EL (cell line): ENCODE measurements at places on chromosomes 4 and X.

DNA sequence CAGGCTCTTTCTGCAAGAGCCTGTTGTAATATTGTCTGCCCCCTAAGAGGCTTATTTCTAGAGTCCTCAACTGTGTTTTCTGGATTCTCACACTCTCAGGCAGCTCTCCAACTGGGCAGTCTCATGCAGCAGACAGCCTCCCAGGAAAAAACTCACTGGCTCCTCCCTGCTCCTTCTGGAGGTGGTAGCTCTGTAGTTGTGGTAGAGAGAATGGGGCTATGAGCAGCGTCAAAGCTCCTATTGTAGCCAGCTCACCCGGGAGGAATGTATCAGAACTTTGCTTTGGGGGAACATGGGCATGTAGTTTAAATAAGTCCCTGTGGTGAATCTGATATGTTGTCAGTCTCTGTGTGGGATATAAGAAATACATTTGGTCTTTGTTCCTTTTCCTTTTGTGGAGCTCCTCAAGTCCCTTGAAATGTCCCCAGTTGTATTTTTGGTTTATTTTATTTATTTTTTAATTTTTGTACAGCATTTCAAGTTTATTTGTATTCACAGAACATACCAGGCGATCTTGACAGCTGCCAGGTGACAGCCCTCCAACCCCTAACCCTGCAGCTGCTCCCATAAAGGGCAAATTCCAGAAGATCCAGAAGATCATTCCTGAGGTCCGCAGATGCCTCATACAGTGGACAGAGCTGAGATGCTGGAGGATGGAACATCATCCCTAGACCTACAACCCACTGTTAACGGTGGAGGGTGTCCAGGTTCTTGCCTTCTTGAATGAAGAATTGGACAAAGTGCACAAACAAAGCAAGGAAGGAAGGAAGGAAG, 45.7 kb downstream of the TRIM61 start:
- peak; percentile 66 for DNase-seq

- DNase-seq = peak; percentile 3
Observed at GRCh38 chr4:88320224-88320779, 35.9 kb upstream of the PPM1K start.

- no peak for DNase-seq
Observed at GRCh38 chr4:112377594-112378242, 80.5 kb downstream of the ALPK1 start.

DNA sequence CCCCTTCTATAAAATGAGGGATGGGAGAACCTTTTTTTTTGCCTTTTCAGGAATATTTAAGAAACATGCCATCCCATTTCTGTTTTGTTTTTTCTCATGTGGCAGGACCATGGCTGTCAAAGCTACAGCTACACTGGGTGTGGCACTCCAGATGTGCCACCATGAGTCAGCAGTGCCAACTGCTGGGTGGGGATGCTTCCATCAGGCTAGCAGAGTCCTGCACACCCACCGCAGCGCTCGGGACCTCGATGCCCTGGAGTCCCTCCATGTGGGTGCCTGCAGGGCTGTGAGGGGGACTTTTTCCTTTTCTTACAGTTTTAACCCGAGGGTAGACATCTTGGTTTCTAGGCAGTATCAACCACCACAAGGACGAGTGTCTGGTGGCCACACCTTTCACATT, 352.6 kb downstream of the NR3C2 start:
- no peak for DNase-seq

- no peak for DNase-seq
Observed at GRCh38 chr4:155037031-155037430, 171.4 kb upstream of the NPY2R start.

GRCh38 chr4:177596035-177596434, 153.8 kb upstream of the AGA start:
- DNase-seq = peak; percentile 84

DNA sequence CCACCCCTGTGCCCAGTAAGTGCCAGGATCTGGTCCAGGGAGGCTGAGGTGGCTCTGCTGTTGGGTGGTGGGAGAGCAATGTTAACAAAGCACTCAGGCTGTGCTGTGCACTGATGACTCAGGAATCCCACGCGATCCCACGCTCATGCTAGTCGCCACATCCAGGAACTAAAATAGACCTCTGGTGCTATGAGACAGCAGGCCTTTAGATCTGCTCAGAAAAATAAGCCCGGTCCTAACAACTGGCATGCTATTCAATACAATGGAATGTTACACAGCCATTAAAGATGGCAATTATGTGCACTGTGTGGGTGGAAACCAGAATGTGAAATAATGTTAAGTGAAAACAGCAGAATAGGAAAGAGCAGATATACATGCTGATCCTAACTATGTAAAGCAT, 26.0 kb downstream of the ARL13A start:
- peak; percentile 88 for DNase-seq

GRCh38 chrX:148333989-148334388, 166.4 kb upstream of the AFF2 start:
- no peak for DNase-seq

- no peak for DNase-seq
Observed at GRCh38 chr4:45985038-45985437, 138.8 kb downstream of the GABRG1 start.

- no peak for DNase-seq
Observed at GRCh38 chrX:153876112-153876491, 9.9 kb downstream of the L1CAM start.

DNA sequence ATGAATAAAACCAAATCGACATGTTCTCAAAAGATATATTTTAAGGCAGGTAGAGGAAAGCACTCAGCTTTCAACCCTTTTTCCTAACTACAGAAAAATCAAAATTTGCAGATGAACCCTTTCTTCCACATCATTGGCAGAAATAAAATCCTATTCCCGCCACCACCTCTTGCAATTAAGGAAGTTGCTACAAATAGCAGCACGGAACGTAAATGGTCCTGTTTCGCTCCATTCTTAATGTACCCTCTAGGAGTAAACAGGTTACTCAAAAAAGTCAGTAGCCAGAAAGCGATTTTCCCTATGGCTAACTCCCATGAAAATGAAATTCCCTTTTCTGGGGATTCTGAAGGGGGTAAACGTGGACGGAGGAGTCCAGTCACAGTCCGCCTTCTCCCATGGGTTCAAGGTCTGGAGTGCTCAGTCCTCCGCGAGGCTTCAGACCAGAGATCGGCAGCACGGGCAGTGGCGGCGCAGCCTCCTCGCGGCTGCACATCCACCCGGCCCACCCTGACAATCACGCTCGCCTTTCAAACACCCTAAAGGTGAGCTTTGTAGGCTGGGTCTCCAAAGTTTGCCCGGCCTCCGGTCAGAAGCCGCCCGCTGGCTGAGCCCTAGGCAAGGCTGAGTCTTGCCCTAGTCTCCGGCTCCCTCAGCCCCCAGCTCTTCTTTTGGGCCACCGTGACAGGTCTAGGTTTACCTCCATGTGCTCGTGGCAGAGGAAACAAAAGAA, 1.8 kb downstream of the ATP11C start:
- peak; percentile 29 for DNase-seq

- DNase-seq = no peak
Observed at GRCh38 chrX:16587836-16588235, 62.1 kb upstream of the S100G start.

DNA sequence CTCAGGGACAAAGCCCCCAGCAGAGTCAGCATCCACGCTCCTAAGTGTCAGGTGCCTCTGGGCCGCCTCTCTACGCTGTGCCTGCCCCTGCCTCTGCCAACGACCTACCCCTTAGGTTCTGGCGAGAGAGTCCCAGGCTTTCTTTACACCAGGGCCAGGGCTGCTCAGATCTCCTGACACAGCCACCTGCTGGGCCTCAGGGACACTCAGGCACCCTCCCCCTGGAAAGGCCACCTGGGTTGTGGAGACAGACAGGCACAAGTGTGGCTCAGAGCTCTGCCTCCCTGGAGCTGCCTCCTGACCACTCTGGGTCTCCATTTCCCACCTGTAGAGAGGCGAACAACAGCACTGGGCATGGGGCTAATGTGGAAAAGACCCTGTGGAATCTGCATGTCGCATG, 90.0 kb upstream of the ADRA2C start:
- no peak for DNase-seq

- no peak for DNase-seq
Observed at GRCh38 chr4:74335341-74336021, 27.2 kb downstream of the EPGN start.

DNA sequence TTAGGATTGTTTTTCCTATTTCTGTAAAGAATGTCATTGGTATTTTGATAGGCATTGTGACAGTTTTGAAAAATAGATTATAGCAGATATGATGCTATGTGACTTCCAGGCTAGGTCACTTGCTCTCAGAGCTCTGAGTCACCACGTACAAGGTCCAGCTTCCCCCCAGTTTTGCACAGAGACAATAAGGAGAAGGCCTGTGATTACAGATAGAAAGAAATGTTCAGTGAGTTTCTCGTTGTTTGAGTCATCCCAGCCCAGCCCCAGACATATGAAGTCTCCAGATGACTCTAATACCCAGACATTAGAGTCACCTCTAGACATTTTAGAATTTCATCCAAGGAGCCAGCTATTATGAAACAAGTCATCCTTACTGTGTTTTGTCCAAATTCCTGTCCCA, 57.2 kb downstream of the MFAP3L start:
- peak; percentile 82 for DNase-seq

DNA sequence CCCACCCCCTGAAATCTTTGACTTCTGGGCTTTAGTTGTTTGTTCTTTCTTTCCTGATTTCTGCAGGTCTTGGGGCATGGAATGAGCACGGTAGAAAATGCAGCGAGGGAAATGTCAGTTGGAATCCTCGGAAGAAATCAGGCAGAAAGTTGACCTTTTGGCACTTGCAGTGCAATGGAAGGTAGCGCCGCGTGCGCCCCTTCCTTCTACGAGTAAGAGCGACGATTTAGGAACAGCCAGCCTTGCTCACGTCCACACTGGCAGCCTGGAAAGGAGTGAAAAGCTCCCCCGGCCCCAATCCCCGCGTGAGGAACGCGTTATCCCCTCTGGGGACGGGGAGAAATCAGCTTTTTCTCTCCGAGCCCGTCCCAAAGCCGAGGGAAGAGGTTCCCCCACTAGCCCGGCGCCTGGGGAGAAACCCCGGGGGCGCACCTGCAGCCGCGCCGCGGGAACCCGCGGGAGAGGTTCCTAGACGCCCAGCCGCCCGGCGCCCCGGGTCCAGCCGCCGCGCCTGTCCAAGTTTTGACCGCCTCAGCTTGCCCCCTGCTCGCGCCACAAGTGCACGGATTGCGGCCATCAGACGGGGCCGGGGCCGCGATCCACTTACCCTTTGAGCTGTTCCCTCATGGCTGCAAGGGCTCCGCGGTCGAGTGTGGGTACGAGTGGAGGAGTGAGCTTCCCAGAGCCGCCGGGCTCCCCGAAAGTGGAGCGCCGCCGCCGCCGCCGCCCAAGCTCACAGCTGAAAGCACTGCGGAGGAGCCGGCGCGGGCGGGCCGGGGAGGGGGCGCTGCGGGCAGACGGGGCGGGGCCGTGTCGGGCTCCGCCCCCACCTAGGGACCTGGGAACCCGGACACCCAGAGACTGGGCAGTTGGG, 194.6 kb upstream of the FTHL17 start:
- DNase-seq = peak; percentile 47

GRCh38 chr4:27442146-27442545, 581.5 kb downstream of the STIM2 start:
- DNase-seq = no peak

DNA sequence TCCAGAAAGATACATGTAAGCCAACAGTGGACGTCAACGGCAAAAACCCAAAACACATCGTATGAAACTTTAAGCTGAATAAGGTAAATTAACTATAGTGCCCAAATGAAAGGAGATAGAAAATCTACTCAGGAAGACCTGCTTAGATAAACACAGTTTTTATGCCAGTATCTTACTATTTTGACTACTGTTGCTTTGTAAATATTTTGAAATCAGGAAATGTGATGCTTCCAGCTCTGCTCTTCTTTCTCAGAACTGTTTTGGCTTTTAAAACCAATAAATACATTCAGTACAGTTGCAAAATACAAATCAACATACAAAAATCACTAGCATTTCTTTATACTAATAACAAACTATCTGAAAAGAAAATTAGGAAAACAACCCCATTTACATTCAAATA, 83.8 kb downstream of the SMARCA5 start:
- no peak for DNase-seq

DNA sequence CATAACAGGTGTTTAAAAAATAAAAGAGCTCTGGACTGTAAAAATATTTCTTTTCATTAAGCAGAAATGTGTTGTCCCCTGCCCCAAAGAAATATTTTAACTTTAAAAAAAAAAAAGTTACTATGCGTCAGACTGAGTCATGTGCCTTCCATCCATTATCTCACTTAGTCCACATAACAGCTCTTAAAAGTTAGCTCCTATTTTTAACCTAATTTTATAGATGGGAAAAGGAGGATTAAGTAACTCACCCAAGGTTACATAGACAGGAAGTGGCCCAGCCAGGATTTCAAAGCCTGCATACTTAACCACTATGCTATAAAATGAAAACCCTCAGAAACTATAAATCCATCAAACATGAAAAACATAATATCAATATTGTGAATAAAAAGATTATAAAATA, 97.7 kb downstream of the MANBA start:
- peak; percentile 75 for DNase-seq

GRCh38 chr4:8645753-8646124, 53.2 kb downstream of the CPZ start:
- no peak for DNase-seq

- DNase-seq = no peak
Observed at GRCh38 chr4:129900430-129900953, 804.5 kb downstream of the C4orf33 start.

- peak; percentile 39 for DNase-seq
Observed at GRCh38 chr4:140135529-140136088, 18.4 kb downstream of the MAML3 start.

DNA sequence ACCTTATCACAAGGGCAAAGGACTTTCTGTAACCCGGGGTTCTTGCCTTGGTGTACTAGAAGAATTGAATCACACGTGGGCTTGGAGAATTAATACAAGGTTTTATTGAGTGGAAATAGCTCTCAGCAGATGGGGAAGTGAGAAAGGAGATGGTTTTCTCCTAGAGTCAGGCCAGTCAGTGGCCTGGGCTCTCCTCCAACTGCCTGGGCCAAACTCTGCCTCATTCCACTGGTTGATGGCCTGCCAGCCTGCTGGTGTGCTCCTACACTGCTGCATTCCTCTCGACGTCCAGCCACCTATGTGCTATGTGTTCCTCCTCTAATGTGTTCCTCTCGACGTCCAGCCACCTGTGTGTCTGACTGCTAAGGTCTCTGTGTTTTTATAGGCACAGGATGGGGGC, 35.3 kb upstream of the SPIN2A start:
- DNase-seq = no peak

- DNase-seq = no peak
Observed at GRCh38 chrX:9587642-9588041, 122.8 kb downstream of the TBL1X start.

DNA sequence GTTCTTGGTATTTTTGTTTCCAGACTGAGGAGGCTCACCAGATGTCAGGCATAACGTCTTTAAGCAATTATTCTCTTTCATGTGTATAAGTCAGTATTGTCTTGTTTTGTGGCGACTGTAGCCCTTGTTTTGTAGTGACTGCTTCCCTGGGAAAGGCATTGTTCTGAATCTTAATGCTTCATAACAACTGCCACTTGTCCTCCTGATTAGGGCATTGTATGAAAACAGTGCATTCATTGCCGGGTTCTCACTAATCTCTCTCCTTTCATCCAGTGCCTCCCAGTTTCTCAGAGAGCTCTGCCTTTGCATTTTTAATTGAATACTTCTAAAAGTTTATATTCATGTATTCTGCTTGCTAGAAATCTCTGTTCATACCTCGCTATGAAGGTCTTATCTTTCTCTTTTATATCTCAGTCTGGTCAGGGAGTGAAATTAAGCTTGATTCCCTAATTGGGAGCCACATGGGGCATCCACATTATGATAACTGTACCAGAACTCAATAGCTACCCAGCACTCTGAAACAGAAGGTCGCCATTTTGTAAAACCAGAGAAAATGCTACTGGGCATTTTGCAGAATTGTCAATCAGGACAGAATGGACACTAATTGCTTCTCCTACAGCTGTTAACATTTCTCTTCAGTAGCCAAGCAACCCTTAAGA, 149.8 kb downstream of the GBA3 start:
- DNase-seq = no peak
